HEK293T (cell line): ENCODE measurements at places on chromosomes 1 and 21.
A peak's percentile ranks its signal among the peaks of the same experiment; 100 is the strongest.

- no peak for DNase-seq
These were observed 26.1 kb upstream of the GJA5 start for GRCh38 chr1:147786536-147786935.

GRCh38 chr1:7747605-7748004, 23.5 kb upstream of the VAMP3 start:
- DNase-seq, result no peak

- DNase-seq, result no peak
These were observed 914.6 kb downstream of the LTN1 start for GRCh38 chr21:28078126-28078525.

DNA sequence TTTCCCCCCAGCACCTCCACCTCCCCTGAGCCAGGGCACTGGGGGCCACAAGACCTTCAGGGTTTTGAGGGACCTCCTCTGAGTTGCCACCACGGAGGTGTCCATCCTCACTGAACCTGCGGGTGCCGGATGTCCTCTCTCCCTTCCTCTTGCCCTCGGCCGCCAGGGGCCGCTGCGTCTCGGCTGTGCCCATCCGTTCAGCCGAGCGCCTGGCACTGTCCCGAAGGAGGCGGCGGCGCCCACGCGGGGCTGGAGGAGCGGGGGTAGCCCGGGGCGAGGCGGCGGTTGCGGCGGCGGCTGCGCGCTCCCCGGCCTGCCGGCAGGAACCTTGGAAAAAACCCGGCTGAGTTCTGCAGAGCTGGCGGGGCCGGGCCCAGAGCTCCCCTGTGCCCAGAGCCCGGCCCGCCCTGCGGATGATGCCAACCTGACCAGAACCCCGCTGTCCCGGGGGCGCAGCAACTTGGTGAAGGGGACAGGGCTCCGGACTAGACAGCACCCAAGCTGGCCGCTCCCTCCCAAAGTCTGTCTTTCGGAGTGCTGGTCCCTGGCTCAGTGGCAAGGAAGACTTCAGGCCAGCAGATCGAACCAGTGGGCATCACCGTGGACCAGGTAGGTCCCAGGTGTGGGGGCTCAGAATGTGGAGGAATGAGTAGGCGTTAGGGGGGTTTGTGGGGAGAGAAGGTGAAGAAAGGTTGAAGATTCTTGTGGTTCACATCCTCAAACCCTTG, 3.7 kb upstream of the PPM1J start:
- DNase-seq, result peak; percentile 83

GRCh38 chr1:180027949-180028445, 73.4 kb downstream of the CEP350 start:
- no peak for DNase-seq

DNA sequence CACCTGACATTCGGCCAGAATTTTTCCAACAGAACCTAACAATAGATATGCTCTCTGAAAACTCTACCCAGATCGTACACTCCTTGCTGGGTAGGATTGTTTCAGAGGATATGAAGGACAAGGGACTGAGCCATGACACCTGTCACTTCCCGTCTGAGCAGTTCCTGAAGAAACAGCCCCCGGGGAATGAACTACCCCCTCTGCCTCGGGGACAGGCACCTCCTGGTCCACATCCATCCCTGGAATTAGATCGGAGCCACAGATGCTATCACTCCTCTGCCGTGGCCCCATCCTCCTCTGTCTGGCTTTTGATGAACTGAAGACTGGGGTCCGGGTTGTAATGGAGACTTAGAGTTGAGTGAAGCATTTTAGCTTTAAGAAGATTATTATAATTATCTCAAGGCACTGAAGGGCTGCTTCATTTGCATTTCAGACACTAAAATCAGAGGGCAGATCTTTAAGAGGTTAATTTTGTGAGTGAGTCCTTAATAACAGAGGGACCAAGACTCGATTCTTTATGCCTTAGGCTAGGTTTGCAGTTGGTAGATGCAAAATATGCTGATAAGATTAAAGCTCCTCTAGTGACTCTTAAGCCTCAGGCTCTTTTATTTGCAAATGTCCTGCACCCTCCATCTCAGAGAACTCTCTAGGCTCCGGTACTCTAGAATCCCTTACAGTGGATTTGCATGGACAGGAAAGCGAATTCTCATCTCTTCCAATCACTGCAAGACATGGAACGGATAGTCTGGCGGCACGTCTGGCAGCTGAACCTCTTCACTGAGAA, 333.8 kb downstream of the KIF26B start:
- no peak for DNase-seq

DNA sequence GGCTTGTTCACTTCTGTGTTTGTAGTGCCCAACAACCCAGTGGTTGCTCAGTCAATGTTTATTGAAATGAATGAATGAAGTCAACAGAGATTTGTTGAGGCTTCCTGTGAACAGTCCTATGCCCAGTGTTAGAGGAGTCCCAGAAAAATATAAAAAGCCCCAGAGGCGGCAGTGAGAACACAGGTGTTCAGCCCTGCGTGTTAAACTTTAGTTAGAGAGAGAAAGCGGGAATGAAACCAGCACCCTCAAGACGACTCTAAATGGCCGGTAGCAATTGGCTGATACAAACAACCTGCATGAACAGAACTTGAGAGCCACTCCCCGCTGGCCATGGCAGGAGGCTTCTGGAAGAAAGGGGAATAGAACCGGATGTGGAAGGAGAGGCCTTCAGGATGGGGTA, 22.6 kb downstream of the TMEM51 start:
- no peak for DNase-seq

GRCh38 chr1:151553659-151554058, 13.6 kb downstream of the TUFT1 start:
- DNase-seq, result no peak

- DNase-seq, result no peak
These were observed 123.6 kb upstream of the KCNJ6 start for GRCh38 chr21:38039841-38040240.

DNA sequence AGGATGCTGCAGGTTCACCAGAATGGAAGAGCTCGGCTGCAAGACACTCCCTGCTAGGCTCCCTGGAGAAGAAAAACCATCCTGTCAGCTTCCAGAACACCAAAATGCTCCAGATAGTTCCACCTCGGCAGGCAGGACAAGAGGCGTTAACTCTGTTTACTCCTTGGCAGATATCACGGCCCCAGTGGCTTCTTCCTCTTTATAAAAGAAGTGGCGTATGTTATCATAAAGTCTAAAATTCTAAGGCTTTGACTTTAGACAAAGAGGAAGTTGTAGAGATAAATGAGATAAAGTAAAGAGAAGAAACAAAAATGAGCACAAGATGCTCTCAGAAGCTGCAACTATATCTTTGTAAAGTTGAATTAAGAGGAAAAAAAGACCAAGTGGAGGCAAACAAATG, 24.3 kb upstream of the MTF1 start:
- no peak for DNase-seq

- DNase-seq, result no peak
These were observed 717 bp upstream of the BATF3 start for GRCh38 chr1:212700223-212700891.

GRCh38 chr1:219555806-219556205, 57.1 kb downstream of the ZC3H11B start:
- no peak for DNase-seq

GRCh38 chr1:26853156-26853555, 9.8 kb upstream of the SFN start:
- DNase-seq, result peak; percentile 85

DNA sequence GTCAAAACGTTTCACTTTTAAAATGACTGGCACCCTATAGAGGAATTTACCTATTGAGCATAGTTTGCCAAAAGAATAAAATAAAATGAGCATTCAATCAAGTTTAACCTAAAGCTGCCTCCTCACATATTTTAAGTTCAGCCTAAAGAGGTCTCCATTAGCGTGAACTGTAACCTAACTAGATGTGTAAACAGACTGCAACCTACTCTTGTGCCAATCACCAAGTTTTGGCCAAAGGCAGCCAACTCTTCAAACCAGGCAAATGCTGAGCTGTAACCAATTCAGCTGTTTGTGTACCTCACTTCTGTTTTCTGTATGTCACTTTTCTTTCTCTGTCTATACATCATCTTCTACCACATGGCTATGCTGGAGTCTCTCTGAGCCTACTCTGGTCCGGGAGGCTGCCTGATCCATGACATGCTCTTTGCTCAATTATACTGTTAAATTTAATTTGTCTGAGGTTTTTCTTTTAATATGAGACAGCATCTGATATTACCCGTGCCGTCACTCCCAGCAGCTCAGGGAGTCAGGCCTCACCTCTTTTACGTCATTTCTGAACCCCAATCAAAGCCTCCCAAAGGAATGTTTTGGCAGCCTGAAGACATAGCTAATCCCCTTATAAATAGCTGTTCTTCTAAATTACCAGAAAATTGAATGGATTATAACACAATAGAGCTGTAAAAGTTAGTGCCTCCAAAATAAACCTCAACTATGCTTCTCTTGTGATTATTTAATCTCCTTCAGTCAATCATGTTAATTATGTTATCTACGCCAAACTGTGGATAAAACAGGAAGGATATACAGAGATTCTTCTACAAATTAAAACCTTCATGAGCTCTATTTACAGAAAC, 81.0 kb upstream of the NR5A2 start:
- no peak for DNase-seq

GRCh38 chr1:190578017-190578416, 100.4 kb upstream of the BRINP3 start:
- DNase-seq, result no peak

DNA sequence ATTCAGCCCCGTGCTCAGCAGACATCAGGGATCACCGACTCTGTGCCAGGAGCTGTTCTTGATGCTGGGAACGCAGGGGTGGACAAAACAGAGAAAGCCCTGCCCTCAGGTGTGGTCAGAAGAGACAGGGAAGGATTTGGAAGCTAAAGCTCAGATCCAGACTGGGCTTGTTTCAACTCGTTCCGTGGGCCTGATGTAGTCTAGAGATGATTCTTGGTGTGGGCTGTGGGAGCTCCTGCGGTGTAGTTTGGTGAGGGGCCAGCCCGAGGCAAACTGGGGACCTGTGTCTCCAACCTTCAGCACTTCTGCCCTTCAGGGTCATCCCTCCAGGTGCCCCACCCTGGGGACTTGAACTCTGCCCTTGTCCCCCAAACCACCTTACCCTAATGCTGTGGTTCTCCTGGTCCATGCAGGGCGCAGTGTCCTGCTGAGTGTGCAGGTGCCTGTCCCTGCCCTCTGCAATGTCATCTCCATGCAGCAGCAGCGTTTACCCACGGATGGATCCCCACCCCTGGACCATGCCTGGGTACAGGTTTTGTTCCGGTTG, 17.3 kb upstream of the ABCG1 start:
- DNase-seq, result no peak

DNA sequence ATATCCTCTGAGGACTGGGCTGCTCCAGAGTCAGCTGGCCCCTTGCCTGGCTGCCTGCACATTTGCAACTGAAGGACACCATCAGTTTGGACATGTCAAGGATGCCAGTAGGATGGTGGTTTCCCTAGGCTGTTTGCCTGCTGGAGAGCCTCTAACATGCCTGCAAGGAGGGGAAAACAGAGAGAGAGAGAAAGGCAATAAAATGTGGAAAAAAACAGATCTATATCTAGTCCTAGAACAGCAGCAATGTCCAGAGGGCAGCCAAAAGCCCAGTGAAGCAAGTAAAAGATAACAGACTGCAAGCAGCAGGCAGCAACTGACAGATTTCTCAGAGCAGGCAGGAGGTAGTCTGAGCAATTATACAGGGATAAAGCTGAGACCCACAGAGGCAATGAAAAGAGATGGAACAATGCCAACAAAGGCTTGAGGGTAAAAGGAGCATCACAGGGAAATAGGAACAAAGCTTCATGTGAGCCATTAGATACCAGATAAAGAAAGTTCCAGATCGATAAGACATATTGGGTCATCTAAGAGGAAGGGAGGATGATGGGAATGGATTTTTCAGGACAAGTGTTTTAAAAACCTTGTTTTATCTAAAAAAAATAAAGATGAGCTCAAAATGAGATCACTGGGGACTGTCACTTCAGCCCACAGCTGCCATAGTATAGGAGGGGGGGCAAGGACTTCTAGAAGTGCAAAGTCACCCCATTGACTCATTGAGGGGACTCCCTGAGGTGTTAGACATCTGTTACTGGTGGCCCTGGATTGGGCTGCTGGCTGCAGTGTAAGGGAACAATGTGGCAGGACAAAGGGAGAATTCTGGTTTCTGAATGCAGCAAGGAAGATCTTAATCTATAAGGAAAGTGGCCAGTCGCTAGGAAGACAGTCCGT, 38.6 kb upstream of the GADD45A start:
- DNase-seq, result peak; percentile 52

- no peak for DNase-seq
These were observed 24.2 kb upstream of the CXADR start for GRCh38 chr21:17488620-17489019.

DNA sequence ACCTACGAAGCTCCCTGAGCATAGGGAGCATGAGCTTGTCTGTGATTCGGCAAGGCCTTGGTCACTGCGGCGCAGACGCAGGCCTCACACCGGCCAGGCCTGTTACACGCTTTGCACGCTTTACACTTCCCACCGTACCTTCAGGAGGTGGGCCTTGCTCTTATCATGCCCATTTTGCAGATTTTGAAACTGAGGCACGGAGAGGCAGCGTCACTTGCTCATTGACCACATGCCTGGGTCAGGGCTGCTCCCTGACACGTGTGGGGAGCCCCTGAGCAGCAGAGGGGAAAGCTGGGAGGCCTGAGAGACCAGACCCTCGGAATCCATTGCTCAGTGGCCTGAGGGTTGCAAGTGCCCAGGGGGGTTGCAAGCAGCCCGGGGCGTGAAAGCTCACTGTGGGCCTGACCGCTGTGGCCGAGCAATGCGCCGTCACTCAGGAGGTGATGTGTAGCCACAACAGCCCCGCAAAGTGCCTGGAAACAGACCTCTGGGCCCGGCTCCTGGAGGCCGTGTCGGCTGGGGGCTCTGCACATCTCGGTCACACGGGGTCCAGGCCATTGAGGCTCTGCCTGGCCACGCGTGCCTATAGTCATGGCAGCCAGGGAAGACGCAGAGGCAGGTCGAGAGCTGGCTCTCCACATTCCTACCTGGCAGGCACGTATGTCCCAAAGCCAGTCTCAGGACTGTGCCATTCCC, 6.9 kb downstream of the ARHGEF16 start:
- DNase-seq, result no peak

- no peak for DNase-seq
These were observed 584.0 kb upstream of the TMPRSS15 start for GRCh38 chr21:18987520-18988026.

DNA sequence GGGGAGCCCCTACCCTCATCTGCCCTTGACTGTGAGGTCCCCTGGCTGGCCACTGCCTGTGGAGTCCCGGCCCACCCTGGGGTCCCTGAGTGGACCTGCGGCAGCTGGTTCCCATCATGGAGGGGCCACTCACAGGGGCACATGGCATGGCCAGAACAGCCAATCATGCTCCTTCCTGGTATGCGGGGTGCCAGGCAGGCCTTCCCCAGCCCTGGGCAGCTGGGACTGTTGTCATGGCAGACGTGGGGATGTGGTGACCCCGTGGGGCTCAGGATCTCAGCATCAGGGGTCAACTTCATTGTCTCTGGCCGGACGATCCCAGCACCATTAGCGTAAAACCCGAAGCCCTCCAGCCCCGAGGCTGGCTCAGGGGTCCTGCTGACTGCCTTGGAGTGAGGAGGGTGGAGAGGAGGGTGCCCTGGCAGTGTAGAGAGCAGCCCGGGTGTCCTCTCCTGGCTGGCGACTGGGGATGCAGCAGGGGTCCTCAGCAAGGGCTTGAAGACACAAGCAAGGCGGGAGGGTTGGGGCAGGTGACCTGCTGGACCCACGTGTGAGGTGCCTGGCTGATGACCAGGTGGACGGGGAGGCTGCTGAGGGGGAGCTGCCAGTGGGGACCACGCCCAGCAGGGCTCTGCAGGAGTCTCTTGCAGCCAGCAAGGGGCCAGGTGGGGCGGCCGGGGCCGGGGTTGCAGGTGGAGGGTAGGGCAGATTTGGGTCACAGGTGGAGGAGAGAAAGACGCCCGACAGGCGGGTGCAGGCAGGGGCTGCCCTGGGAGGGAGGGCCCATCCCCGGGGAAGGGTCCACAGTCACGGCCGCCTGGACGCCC, 45.1 kb downstream of the TRIM11 start:
- no peak for DNase-seq
